ENCODE measurements at places on chromosomes 16 and 17. TPM values are rescaled to one million over a fixed set of nuclear protein-coding genes. Genes with fewer than 3 reads are reported as not detected.

The TCAP gene
- 0.80 TPM for total RNA-seq

The TIMP2 gene
- 244 TPM for total RNA-seq

The CBX1 gene
- 74.7 TPM for total RNA-seq

The LITAFD gene
- not detected for total RNA-seq

The HOXB2 gene
- 0.64 TPM for total RNA-seq

The KRT9 gene
- not detected for total RNA-seq

The NXPH3 gene
- total RNA-seq, result 1.5 TPM

The LGALS9 gene
- total RNA-seq, result 1.2 TPM

The TMED6 gene
- total RNA-seq, result not detected

The KRT24 gene
- total RNA-seq, result not detected

The MVD gene
- total RNA-seq, result 20.1 TPM

The PRSS8 gene
- 1.3 TPM for total RNA-seq

The PARD6A gene
- 2.5 TPM for total RNA-seq
